ENCODE measurements at places on chromosomes 11 and 22.

DNA sequence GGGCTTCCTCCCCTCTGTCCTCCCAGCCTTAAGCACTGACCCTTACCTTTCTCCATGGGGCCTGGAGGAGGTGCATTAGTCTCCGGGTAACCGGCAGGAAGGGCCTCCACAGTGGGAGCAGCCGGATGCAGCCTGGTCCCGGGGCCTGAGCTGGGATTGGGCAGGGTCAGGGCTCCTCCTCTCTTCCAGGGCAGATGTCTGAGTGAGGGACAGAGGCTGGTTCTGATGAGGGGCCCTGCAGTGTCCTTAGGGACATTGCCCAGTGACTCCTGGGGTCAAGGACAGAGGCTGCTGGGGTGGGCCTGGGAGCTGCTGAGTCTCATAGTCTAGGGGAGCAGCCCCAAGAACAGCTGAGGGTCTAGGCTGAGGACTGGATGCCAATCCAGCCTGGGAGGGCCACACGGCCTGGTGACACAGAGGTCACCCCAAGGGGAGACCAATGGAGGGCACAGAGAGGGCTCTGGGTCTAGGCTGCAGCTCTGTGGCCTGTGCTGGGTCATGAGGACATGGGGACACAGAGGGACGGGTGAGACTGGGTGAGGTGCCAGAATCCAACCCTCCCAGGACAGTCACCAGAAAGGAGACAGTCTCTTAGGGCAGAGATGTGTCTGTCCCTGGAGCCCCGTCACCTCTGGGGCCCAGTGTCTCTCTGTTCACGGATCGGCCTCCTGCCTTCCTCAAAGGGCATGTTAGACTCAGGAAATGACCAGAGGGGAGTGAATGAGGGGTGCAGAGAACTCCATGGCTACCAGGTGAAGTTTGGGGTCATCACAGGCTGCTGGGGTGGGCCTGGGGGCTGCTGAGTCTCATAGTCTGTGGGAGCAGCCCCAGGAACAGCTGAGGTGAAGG is 6.5 kb downstream of the IGLL5 start:
- DNase-seq, result no peak

- no peak for DNase-seq
Measured at GRCh38 chr11:134802116-134802515, 390.1 kb upstream of the B3GAT1 start.

DNA sequence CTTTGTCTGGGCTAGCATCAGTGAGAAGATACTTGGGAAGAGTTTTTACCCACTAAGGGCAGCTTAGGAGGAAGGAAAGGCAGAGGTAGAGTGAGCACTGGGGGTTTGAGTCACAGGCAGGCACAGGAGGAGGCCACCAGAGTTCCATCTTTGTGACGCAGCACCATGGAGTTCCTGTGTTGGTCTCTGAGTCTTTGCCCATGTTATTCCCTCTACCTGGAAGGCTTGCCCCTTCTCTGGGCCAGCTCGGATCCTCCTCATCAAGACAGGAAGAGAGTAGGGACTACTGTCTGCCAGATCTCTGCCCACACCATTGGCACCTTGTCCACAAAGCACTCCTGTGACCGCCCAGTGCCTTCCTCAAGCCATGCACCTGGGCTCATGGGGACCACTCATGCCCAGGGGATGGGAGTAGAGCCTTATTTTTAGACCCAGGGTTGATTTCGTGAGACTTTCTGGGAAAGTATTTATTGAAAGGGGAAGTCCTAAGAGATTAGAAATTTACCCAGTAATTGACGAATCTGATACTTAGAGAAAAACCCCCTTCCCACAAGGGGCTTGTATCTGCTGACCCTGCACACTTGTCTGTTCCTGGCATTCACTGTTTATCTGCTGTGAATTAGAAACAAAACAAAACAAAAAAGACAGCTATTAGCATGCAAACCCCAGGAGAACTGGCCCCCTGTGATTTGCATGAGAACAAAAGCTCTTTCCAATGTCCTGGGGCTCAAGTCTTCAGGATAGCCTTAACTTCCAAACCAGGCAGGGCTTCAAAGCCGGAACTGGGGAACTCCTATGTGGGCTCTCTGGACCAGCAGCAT is 35.9 kb upstream of the MYEOV start:
- DNase-seq, result no peak

GRCh38 chr22:39718206-39718605 is 147.7 kb downstream of the CACNA1I start:
- DNase-seq, result no peak

DNA sequence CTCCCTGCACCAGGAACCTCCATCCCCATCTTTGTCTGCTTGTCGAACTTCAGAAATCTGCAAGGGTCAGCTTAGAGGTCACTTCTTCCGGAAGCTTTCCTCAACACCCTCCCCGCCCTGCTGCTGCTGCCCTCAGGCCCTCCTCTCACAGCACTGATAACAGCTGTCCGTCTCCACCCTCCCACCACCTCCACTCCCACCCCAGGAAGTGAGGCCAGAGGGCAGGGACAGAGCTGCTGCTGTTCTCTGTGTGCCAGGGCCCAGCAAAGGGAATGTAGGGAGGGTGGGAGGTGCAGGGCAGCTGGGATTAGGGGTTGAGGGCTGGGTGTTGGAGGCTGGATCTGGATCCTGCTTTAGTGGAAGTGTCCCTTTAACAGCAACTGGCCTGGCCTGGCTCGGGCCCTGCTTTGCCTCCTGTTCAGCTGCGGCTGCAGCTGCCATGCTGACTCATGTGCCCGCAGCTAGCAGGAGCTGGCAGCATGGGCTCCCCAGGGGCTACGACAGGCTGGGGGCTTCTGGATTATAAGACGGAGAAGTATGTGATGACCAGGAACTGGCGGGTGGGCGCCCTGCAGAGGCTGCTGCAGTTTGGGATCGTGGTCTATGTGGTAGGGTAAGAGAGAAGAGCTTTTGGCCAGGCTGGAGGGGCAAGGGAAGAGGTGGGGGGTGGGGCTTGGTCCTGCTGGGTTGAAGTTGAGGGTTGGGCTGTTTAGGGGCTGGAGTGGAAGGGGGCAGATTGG is at the start of gene P2RX6:
TSS of gene P2RX6 (plus strand) at position 440 of the 740 bp plus-strand sequence. CDS start at position 450, 10 bp downstream.
- no peak for DNase-seq

- peak; percentile 31 for DNase-seq
Measured at GRCh38 chr11:19607656-19608360, 104.8 kb upstream of the NAV2 start.

DNA sequence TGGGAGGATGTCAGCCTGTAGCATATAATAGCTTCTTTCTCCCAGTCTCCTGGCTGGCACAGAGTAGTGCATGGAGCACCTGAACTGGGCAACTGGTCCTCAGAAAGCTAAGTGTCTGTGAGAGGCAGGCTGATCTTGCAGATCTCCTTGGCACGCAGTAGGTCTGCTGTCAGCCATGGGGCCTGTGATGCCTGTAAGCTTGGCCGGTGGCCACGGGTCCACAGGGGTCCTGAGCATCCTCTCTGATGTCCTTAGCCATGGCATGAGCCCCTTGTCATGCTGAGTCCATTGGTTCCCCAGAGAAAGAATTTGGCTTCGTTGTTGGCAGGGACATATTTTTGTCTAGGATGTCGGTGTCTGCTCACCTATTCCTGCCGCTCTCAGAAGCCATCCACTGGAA is 25.0 kb downstream of the AMPD3 start:
- no peak for DNase-seq

- DNase-seq, result no peak
Measured at GRCh38 chr22:50526834-50527801, 1.7 kb upstream of the SCO2 start.

DNA sequence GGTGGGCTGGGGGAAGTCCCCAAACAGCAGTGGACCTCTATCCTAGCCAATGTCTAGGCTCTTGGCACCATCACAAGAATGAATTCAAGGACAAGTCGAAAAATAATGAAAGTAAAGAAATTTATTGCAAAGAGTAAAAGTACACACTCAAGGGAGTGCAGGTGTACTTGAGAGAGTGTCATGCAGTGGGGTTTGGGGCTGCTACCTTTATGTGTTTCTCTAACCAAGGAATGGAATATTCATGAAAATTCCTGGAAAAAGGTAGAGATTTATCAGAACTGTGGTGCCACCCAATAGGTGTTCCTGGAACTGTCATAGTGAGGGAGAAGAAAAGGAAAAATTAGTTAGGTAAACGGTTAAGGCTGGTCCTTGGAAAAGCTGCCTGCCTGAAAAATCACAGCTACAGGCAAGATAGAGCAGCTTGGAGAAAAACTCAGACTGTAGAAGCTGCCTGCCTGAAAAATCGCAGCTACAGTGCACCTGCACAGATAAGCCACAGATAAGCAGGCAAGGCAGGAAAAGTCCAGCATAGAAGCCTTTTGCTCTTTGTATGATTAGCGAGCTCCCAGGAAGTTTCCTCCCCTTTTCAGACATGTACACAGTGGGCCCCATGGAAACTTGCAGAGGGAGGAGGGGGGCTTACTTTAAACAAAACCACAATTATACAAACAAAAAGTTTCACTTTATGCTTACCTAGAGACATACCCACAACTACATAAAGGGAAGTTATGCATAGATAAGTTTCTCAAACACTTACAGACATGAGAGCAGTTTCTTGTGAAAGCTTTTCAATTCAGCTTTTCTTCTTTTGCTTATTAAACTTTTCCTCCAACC is 71.4 kb upstream of the B3GNT6 start:
- no peak for DNase-seq

DNA sequence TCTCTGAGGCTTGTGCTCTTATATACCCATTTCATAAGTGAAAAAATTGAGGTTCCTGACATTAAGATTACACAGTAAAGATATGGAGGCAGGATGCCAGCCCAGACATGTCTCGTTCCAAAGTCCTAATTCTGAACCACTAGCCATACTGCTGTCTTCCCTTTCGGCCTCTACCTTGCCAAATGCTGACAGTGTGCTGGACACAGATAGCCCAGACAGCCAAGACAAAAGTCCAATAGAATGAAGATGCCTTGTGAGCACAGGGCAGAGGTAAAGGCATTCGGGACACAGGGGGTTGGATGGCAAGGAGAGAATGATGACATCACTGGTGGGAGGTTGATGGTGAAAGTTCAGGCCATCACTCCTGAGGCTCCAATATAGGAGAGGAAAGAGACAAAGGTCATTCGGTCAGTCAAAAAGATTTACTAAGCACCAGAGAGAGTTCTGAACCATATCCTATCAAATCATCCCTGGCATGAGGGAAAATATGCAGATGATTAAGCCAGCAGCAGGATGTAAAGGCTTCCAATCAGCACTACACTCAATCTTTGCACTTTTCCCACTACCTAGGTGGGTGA is 174.0 kb upstream of the MTMR2 start:
- DNase-seq, result no peak

DNA sequence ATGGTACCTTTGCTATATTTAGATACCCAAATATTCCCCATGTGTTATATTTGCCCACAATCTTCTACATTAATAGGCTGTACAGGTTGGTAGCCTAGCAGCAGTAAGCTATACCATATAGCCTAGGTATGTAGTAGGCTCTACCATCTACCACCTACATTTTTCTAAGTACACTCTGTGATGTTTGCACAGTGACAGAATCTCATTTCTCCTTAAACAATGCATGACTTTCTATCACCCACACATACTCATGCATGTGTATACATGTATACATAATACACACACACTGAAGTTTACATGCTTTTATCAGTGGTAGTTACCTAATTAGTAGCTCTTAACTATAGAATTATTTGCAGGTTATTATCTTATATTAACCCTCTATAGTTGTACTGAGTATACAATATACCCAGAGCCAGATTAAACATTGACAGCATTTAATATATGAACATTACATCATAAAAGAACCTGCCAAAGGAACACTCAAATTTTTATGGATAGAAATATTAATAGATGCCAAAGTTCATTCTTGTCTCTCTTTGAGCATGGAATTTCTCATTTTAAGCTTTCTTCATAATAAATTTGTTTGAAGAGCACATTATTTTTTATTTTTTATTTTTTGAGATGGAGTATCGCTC is 51.4 kb downstream of the ELP4 start:
- DNase-seq, result no peak

GRCh38 chr22:17675584-17675983 is 37.0 kb downstream of the BCL2L13 start:
- DNase-seq, result no peak

GRCh38 chr11:85431319-85431718 is 195.8 kb downstream of the DLG2 start:
- DNase-seq, result no peak

GRCh38 chr11:73856031-73856567 is 20.5 kb downstream of the COA4 start:
- no peak for DNase-seq

- DNase-seq, result no peak
Measured at GRCh38 chr11:121540627-121541026, 87.9 kb upstream of the SORL1-AS1 start.

DNA sequence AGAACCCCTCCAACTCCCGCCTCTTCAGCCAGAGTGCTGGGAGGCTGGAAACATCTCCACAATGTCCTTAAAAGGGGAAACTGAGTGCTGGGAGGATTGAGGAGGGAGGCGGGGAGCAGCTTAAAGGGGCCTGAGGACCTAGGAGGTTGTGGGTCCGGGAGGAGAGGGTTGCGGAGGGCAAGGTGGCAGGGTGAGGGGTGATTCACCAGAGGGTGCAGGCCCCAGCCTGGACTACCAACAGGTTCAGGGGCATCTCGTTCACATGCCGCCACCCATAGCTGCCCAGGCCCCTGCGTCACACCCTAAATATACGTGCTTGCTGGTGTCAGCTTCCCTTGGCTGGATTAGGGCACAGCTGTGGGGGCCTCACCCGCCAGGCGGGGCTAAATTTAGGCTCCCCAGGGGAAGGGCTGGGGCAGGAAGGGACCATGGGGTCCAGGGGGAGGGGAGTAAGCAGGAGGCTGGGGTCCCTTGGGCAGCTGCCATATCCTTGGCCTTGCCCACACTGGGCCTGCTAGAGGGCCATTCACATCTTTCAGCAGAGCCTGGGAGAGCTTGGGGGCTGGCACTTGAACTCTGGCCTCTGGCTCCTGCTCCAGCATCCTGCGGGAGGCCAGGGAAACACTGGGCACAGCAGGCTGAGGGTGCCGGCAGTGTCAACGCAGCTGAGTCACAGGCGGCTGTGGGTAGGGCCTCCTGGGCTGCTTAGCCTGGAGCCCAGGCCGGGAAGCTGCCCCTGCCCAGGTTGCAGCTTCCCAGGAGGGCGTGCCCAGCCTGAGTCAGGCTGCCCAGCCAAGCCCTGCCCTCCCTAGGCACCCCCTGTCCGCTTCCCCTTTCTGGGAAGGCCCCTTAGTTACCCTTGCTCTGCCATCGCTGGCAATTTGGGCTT is 1.3 kb downstream of the EHBP1L1 start:
- DNase-seq, result no peak

DNA sequence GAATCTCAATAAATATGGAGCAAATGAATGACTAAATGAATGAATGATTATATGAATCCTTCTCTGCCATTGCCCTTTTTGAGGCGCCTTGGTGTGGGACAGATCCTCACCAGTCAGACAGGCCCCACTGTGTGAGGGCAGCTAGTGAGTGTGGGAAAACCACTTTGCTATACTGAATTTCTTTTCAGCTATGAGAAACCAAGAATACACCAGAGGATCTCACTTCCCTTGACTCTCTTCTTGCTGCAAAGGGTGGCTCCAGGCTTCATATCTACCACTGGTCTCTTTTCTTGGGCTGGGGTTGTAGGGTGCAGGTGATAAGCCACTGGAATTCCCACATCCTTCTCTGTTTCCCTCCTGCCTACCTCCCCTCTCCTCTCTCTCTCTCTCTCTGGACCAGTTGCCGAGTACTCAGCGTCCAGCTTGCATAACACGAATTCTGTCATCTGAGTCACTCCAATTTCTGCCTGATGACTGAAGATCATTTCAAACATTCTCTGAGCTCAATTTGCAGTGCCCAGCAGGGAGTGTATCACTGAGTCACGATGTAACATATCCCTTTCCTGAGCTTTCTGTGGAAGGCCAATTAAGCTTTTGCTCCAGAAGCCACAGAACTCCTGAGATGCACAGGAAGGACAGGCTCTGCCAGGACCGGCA is 304.3 kb upstream of the NCAM1 start:
- no peak for DNase-seq
